NCI-H446 (cell line): ENCODE measurements at places on chromosomes 3 and 15.
A peak's percentile ranks its signal among the peaks of the same experiment; 100 is the strongest.

- DNase-seq, result no peak
Observed at GRCh38 chr15:50227076-50227475, 38.5 kb downstream of the HDC start.

DNA sequence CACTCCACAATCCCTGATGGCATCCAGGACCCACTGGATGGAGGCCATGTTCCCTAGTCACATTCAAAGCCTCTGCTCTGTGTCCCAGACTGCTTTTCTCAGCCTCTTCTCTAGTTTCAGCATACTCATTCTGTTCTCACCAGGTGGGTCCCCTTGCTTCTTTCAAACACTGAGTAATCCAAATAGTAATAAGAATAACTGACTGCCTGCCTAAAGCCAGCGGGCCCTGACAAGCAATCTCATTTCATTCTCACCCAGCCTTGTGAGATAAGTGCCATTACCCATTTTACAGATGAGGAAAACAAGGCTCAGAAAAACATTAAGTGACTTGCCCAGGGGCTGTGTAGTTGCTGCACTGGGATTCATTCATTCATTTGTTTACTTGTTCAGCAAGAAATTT lies 25.4 kb downstream of the MAPKAPK3 start:
- no peak for DNase-seq

- DNase-seq, result no peak
Observed at GRCh38 chr3:183490211-183490601, 61.8 kb upstream of the MCF2L2 start.

DNA sequence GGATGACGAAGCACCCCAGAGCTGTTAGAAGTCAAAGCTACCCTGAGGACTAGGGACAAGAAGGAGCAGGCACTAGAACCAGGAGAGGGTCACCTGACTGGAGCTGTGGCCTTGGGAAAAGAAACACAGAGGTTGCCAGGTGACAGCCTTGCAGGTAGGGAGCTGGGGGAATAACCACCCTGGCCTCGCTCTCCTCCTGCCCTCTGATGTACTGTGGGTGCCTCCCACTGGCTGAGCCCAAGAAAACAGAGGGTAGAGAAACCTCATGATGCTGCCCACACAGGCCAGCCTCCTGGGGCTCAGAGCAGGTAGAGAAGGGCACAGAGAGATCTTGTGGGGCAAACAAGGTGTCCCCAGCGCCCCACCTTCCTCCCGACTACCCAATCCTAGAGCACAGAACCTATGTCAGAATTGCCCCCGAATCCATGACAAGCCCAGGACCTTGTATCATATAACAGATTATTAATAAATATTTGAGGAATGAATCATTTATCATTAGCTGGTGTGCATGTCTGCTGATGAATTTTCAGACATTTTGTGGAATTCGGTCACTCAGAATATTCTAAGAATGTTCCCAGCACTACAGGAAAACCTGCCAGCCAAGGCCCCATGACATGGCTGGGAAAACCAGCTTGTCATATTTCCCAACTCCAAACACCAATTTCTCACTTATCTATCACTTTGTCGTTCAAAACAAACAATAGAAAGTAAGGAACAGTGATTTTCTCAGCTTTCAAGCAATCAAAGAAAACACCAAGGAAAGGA lies 59.8 kb upstream of the MEX3B start:
- DNase-seq, result no peak

DNA sequence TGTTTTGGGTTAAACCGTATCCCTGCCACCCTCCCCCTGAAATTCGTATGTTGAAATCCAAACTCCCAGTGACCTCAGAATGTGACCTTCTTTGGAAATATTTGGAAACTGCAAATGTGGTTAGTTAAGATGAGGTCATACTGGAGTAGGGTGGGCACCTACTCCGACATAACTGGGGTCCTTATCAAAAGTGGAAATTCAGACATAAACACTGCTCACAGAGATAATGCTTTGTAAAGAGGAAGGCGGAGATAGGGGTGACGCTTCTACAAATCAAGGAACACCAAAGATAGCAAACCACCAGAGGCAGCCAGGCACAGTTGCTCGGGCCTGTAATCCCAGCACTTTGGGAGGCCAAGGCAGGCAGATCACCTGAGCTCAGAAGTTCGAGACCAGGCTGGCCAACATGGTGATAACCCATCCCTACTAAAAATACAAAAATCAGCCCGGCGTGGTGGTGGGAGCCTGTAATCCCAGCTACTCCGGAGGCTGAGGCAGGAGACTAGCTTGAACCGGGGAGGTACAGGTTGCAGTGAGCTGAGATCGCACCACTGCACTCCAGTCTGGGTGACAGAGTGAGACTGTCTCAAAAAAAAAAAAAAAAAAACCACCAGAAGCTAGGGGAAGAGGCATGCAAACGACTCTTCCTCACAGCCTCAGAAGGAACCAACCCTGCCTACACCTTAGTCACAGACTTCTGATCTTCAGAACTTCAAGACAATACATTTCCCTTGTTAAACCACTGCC lies 51.1 kb upstream of the CHD2 start:
- no peak for DNase-seq

DNA sequence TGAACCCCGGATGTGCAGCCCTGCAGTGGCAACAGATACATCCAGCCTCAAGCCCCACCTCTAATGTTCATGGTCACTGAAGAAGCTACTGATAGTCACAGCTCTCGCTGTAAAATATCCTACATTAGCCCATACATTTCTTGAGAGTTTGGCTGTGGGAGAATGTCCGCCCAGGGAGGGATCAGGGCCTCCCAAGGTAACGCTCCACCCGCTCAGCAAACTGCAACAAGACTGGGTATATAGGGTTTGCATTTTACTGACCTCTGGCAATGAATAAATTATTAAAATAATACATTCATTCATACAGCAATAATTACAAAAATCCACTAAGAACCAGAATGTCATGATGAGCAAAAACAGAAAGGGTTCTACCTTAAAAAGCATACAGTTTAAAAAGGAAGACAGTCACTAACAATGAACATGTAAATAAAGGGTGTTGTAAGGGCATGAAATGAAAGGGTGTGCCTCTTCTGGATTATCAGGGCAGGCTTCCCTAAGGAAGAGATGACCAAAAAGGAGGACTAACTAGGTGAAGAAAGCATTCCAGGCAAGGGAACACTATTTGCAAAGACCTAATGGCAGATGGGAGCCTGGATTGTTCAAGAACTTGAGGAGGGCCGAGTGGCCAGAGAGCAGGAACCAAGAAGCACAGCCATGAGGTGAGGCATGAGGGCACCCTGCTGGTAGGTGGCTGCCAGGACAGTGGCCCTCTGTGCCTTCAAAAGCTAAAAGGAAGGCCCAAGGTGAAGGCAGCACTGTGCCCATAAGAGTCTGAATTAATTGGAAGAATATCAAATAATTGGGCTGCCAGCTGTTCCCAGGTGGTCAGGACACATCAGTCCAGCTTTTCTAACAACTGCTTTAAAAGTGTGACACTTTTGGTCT lies 28.1 kb upstream of the CTDSPL start:
- DNase-seq, result no peak

DNA sequence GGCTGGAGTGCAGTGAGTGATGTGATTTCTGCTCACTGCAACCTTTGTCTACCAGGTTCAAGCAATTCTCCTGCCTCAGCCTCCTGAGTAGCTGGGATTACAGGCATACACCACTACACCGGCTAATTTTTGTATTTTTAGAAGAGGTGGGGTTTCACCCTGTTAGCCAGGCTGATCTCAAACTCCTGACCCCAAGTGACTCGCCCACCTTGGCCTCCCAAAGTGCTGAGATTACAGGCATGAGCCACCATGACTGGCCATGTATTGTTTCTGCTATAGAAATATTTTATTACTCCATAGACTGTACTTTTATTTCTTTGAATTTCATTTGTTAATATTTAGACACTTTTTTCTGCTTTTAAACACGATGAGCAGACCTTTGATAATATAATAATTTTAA lies 60.4 kb downstream of the GTF2E1 start:
- no peak for DNase-seq

- no peak for DNase-seq
Observed at GRCh38 chr3:63724987-63725386, 72.5 kb downstream of the SNTN start.

- DNase-seq, result no peak
Observed at GRCh38 chr15:90396321-90396720, 8.3 kb downstream of the IQGAP1 start.

DNA sequence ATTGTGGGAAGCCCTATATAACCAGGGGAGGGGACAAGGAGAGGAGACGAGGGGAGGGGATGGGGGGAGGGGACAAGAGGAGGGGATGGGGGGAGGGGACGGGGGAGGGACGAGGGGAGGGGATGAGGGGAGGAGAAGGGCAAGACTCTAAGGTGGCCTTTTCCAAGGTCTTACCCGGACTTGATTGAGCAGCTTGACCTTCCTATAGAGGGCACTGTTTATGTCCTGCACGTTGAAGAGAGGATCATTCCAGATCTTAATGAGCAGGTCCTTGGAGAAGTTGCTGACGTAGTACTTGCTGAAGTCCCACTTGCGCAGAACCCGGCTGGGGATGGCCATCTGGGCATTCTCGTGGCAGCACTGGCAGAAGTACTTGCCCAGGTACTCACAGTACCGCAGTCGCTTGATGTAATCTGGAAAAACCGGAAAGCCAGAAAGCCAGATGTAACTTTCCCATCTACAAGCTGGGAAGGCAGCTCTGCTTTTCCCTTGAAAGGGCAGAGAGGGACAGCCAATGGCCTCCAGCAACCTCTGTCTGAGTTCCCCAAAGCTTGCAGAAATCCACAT lies 55.7 kb downstream of the RUBCN start:
- no peak for DNase-seq

DNA sequence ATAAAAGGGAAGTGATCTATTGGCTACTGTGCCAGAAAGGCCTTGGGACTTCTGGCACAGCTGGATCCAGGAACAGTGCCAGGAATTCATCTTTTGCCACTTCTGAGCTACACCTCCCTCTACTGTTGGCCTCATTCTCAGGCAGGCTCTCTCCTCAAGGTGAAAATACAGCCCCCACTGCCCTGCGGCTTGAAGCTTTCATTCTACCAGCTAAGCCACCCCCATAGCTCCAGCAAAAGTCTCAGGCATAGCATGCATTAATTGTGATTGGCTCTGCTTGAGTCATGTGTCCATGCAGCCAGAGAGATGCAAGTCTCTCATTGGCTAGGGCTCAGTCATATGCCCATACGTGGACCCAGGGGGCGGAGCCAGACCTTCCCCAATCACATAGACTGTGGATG lies 142.4 kb downstream of the TPRA1 start:
- DNase-seq, result peak; percentile 49

DNA sequence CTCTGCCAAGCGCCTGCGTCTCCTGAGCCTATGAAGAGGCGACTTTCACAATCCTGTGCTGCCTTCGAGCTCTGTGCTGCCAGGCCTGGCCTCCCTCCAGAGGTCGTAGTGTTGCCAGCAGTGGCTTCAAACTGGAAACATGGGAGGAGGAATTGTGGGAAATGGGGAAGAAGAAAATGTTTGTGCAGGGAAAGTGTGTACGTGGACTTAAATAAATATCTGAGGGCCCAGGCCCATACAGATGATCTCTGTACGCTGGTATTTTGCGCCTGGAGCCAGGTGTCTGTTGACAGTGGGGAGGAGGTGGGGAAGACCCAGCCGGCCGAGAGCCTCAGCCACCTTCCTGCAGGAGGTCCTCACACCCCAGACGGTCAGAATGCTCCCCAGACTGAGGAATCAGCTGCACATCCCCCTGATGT lies 44.6 kb downstream of the ZBTB38 start:
- DNase-seq, result no peak

GRCh38 chr3:129936757-129937156 lies 37.8 kb upstream of the TRH start:
- DNase-seq, result no peak
